T-helper 17 cell (primary cell): ENCODE measurements at places on chromosomes 11 and 22. TPM values are rescaled to one million over a fixed set of nuclear protein-coding genes. Genes with fewer than 3 reads are reported as not detected.

Gene CHADL
- total RNA-seq, result 1.6 TPM

DNA sequence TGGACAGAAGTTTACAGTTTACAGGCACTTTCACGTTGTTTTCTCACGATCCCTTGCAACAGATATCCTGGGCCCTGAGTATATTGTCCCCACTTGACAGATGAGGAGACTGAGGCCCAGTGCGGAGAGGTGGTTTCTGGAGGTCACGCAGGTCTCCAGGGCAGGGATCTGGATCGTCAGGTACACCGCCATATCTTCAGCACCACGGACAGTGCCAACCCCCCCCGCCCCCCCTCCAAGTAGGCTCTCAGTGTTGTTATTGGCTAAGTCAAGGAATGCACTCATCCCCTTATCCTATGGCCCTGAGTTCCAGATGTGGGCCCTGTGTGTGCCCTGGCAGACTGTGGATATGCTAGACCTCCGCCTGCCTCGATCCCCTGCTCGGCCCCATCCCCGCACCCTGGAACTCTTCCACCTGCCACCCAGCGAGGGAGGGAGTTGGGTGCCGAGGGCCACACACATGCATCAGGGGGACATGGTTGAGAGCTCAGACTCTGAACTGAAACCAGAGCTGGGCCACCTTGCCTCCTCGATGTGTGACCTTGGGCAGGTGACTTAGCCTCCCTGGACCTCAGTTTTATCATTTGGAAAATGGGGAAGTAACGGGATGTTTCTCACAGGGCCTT lies 37.5 kb downstream of the MPPED1 start:
- no peak for DNase-seq
- H3K4me1 ChIP-seq, result no peaks in the 10 kb centered on the region
- H3K4me3 ChIP-seq, result no peak overlapping the region
- H3K36me3 ChIP-seq, result no peaks in the 10 kb centered on the region

- DNase-seq, result no peak
- H3K4me3 ChIP-seq, result no peak overlapping the region
- H3K4me1 ChIP-seq, result no peaks in the 10 kb centered on the region
Measured at GRCh38 chr22:41564563-41564962, 3.8 kb downstream of the CSDC2 start.

DNA sequence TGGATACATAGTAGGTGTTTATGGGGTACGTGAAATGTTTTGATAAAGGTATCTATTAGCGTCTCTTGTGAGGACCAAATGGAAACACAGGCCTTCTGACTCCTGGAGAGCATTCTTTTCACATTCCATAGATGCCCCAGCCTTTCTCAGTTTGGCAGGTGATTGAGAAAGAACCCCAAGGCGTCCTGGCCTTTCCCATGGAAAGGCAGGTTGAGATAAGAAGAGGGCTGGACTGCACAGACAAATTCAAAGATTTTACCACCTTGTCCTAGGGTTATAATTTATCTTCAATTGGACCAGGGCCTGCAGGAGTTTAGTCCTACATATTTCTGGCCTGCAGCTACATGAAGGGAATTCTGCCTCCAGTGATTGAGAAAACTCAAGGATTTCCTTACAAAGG lies 661 bp upstream of the OLFML1 start:
- H3K27ac ChIP-seq, result no peak overlapping the region
- no peak overlapping the region for H3K4me3 ChIP-seq
- H3K4me1 ChIP-seq, result no peaks in the 10 kb centered on the region

Gene CLMP
- 0.67 TPM for total RNA-seq

GRCh38 chr11:25485315-25485714 lies 846.6 kb upstream of the ANO3 start:
- no peaks in the 10 kb centered on the region for H3K4me1 ChIP-seq
- H3K4me3 ChIP-seq, result no peak overlapping the region
- no peak for DNase-seq
- no peak overlapping the region for H3K27ac ChIP-seq

Gene SIDT2
- 106 TPM for total RNA-seq

- H3K27me3 ChIP-seq, result no peaks in the 10 kb centered on the region
- no peak overlapping the region for H3K4me3 ChIP-seq
- peak overlapping the region; percentile 43 for H3K27ac ChIP-seq
- DNase-seq, result no peak
Measured at GRCh38 chr11:86039094-86039493, 29.8 kb downstream of the PICALM start.

DNA sequence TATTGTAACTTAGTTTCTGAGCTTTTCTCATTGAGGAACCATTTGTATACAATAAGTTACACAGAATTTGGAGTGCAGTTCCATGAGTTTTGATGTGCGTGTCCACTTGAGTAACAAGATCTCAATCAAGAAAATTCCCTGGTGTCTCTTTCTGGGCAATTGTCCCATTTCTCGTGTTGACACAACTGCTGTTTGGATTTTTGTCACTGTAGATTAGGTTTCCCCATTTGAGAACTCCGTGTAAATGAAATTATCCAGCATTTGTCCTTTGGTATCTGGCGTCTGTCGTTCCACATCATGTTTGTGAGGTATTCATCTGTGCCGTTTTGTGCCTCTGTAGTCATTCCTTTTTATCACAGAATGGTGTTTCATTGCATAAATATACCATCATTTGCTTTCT lies 547.0 kb downstream of the TBC1D22A start:
- no peak overlapping the region for H3K27ac ChIP-seq
- no peak for DNase-seq
- peaks cover 3% of the 10 kb centered on the region for H3K4me1 ChIP-seq
- no peak overlapping the region for H3K4me3 ChIP-seq

Gene POLR2F
- total RNA-seq, result 25.9 TPM

Gene ZNF280B
- 1.8 TPM for total RNA-seq

GRCh38 chr11:93143800-93144199 lies 54.0 kb downstream of the SLC36A4 start:
- H3K27ac ChIP-seq, result no peak overlapping the region
- H3K36me3 ChIP-seq, result no peaks in the 10 kb centered on the region

Gene MMP8
- not detected for total RNA-seq

DNA sequence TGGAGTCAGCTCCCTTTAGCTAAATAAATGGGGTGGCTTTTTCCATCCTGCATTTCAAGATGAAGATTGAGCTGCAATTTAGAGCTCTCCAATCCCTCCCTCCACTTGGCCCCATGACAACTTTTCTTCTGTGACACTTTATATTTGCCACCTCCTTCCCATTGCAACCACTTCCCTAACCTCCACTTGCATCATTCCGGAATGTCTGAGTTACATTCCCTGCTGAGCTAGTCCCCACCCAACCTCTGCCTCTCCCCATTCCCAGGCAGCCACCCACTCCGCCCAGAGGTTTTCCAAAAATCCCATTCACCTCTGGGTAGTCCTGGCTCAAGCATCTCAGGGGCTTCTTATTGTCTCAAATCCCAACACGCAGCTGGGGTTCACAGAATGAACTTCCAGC lies 24.7 kb downstream of the PC start:
- DNase-seq, result no peak
- H3K27ac ChIP-seq, result no peak overlapping the region
- no peaks in the 10 kb centered on the region for H3K4me1 ChIP-seq
- H3K4me3 ChIP-seq, result no peak overlapping the region
- peaks cover 3% of the 10 kb centered on the region for H3K36me3 ChIP-seq
- peaks cover 21% of the 10 kb centered on the region for H3K27me3 ChIP-seq

DNA sequence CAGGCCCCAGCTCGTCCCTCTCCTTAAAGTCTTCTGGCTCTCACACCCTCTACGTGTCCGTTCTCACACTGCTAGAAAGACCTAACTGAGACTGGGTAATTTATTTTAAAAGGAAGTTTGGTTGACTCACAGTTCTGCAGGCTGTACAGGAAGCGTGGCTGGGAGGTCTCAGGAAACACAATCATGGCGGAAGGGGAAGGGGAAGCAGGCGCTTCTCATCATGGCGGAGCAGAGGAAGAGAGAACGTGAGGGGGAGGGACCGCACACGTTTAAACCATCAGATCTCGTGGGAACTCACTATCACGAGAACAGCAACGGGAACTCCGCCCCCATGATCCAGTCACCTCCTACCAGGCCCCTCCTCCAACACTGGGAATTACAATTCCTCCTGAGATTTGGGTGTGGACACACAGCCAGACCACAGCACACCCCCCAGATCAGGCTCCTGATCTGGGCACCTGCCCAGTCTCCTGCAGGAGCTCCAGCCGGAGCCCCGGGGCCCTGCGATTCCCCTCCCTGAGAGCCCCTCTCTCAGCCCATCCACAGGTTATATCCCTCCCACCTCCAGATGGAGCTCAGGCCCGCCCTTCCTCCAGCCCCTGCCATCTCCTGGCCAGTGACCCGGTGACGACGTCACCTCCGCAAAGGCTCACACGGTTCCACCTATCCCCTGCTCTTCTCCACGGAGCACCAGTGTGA lies 170.2 kb downstream of the BRD1 start:
- H3K4me1 ChIP-seq, result peaks cover 19% of the 10 kb centered on the region
- peaks cover 6% of the 10 kb centered on the region for H3K36me3 ChIP-seq
- peak; percentile 38 for DNase-seq
- H3K27ac ChIP-seq, result peak overlapping the region; percentile 78

GRCh38 chr11:12149672-12150225 lies 39.4 kb downstream of the MICAL2 start:
- peak overlapping the region; percentile 31 for H3K4me3 ChIP-seq
- H3K36me3 ChIP-seq, result no peaks in the 10 kb centered on the region
- no peak for DNase-seq
- peak overlapping the region; percentile 44 for H3K27ac ChIP-seq

Gene DSCAML1
- total RNA-seq, result 0.21 TPM

DNA sequence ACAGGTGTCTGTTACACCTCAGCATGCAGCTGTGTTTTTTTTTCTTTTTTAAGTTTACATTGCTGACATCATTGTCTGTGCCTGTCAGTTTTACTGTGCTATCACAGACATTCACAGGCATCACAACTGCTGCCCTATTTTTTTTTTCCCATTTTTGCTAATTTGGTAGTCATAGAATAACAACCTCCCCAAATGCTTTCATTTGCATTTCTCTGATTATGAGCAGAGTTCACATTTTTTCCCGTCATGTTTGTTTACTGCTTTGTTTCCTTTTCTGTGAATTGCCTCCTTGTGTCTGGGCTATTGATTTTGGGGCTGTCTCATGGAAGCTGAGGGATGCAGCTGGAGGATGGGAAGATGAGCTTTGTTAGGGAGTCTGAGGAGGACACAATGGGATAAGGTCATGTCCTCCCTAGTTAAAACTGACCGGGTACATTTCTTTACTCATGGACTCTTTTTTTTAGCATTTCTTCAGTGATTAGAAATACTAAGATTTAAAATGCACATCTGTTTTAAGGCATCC lies 155.1 kb downstream of the LDLRAD3 start:
- no peak overlapping the region for H3K4me3 ChIP-seq
- no peaks in the 10 kb centered on the region for H3K36me3 ChIP-seq
- peaks cover 22% of the 10 kb centered on the region for H3K27me3 ChIP-seq
- no peak overlapping the region for H3K27ac ChIP-seq

DNA sequence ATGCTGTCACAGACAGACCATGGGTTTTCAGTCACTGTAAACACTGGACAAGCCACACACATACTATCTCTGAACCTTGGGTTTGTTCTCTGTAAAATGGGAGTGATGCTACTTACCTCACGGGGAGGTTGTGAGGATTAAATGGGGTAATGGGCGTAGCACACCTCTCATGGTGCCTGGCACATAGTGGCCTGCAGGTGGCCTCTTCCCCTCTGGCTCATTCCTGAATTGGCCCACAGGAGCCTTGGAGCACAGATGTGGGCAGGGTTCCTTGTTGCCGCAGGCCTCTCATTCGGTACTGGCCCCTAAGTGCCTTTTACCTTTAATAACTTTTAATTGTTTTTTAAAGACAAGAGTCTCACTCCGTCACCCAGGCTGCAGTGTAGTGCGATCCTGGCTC lies 11.7 kb downstream of the MICAL2 start:
- no peak for DNase-seq
- H3K27ac ChIP-seq, result peak overlapping the region; percentile 61
- H3K36me3 ChIP-seq, result peaks cover 5% of the 10 kb centered on the region
- no peak overlapping the region for H3K4me3 ChIP-seq
- H3K27me3 ChIP-seq, result no peaks in the 10 kb centered on the region

GRCh38 chr22:20479612-20480196 lies 15.9 kb downstream of the KLHL22 start:
- peak overlapping the region; percentile 24 for H3K27ac ChIP-seq
- H3K36me3 ChIP-seq, result no peaks in the 10 kb centered on the region
- no peak overlapping the region for H3K4me3 ChIP-seq
- no peak for DNase-seq

GRCh38 chr22:45918459-45919370 lies 58.2 kb downstream of the WNT7B start:
- H3K27me3 ChIP-seq, result peaks cover 7% of the 10 kb centered on the region
- H3K36me3 ChIP-seq, result no peaks in the 10 kb centered on the region
- H3K27ac ChIP-seq, result no peak overlapping the region
- no peaks in the 10 kb centered on the region for H3K4me1 ChIP-seq

Gene HBE1
- total RNA-seq, result not detected
